ENCODE measurements at places on chromosomes 2 and 18.

DNA sequence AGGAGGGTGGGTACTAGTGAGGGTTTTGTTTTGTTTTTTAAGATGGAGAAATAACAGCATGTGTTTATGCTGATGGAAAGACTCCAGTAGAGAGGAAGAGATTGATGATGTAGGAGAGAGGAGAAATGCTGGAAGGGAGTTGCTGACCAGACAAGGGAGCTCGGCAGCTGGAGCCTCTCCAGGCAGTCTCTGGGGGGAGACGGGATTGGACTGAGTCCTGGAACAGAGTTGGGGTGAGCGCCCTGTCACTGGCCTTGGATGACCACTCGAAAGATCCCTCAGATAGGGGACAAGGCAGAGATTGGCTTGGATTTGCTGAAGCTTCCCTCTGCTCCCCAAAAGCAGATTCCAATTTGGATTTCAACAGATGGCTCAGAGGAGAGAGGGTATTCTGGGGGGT is 197.7 kb downstream of the NAPG start:
- DNase-seq: no peak

DNA sequence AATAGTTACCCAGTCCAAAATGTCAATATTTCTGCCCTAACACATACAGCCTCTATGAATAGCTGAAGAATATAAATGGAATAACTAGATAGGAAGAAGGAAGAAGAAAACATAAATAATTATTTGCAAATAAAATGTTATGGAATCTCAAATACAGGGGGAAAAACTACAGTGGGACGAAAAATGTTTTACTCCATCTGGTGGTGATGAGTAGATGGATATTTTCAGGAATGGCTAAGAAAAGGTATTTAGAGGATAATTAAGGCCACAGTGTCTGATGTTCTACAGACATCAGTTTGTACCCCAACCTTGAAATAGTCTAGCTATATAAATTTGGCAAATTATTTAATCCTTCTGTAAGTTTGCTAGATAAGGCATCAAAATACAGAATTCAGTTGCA is 178.1 kb upstream of the FSHR start:
- DNase-seq: no peak

- no peak for DNase-seq
These were observed 2.4 kb upstream of the ALPK2 start for GRCh38 chr18:58631301-58631700.

- DNase-seq: no peak
These were observed 181.3 kb upstream of the LINC00305 start for GRCh38 chr18:64330161-64330560.

DNA sequence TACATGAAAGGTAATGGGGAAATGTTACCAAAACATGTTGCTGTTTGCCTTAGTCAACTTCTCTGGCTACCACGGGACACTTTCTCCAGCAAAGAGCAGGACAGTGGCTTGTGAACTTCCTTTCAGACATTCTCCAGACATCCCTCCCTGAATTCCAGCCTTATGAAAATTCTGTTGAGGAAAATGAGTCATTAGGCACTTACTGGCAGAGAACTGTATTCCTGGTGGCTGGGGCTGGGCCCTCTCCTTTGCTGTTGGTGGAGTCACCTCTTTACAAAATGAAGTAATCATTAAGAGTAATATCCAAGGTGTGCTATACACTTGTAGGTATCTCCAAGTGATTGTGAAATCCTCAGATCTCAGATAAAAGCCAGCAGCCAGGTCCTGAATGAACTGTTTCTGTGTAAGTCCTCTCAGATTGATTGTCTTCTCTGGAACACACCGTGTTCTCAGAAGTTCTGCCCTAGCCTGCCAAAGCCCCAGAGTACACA is 1.3 kb upstream of the FAP start:
- DNase-seq: no peak

DNA sequence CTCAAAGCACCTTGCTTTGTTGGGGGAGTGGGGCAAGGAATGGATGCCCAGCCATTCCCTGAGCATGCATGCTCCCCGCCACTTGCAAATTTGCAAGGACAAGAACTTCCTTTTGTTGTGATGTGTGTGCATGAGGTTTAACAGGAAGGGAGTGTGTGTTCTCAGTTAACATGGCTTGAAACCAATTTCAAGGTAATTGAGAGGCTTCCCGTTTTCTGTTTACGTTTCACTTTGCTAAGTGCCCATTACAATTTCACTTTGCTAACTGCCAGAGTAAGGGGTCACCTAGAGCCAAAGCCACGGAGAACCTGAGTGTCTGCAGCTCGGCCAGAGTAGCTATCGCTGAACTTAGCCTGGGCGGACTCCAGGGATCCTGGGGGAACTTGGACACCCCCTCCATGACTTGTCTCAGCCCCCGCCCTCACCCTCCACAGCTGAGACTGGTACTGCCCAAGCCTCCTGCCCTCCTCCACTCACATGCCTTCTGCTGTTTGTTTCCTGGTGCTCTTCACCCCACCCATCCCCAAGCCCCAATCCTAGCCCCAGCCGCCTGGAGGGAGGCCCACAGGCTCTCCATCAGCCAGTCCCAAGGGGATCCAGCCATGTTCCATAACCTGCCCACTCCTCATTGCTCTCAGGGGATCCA is 53.6 kb upstream of the LAPTM4A start:
- DNase-seq: no peak

- DNase-seq: peak; percentile 30
These were observed 149.8 kb downstream of the TANC1 start for GRCh38 chr2:159118115-159118858.

All from GF-D8 (cell line).